ENCODE measurements at places on chromosomes 16 and 17.

GRCh38 chr16:2462031-2462866, 2.3 kb downstream of the TEDC2 start:
- no peak overlapping the region for H3K27ac ChIP-seq
- no peaks in the 10 kb centered on the region for H3K27me3 ChIP-seq
- DNase-seq: no peak
- H3K36me3 ChIP-seq: no peaks in the 10 kb centered on the region
- H3K4me3 ChIP-seq: no peak overlapping the region

DNA sequence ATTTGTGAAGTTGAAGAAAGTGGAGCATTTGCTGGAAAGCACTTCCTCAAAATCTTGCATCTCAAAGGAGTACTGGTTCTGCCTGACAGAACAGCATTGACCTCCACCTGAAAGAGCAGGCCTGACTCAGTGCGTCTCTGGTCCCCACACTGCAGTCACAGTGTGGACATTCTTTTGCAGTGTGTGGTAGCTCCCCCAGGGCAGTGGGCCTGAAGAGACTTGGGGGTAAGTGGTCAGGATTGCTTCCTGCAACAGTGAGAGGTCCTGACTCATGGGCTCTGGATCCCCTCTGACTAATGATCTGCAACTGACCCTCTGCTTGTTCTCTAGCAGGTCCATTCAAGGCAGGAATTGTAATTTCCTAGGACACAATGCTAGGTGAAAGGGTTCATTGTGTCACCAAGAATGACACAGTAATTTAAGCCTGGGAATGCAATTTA, 204.9 kb upstream of the KCNJ16 start:
- H3K27me3 ChIP-seq: no peaks in the 10 kb centered on the region
- H3K4me1 ChIP-seq: no peaks in the 10 kb centered on the region

- no peak overlapping the region for H3K27ac ChIP-seq
- no peak overlapping the region for H3K4me3 ChIP-seq
- no peaks in the 10 kb centered on the region for H3K4me1 ChIP-seq
- no peaks in the 10 kb centered on the region for H3K36me3 ChIP-seq
- H3K27me3 ChIP-seq: no peaks in the 10 kb centered on the region
Measured at GRCh38 chr17:53135969-53136368, 686.8 kb upstream of the KIF2B start.

DNA sequence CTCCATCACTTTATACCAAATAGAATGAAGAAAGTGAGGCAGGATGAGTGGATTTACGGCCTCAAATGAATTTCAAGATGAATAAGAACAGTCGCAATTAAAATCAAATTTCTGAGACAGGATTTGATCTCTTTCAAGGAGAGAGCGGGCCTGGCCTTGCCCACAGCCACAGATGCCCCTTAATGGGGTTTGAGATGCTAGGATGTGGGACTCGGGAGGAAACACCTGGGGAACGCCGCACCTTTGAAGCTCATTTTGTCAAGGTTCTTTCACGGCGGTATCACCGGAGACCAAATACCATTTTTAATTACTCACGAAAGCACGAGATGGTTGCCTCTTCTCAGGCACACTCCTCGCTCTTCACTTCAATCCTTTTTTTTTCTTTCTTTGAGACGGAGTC, 178.1 kb upstream of the SDK2 start:
- no peak for DNase-seq
- H3K4me1 ChIP-seq: peaks cover 36% of the 10 kb centered on the region
- no peak overlapping the region for H3K4me3 ChIP-seq
- H3K36me3 ChIP-seq: no peaks in the 10 kb centered on the region
- no peak overlapping the region for H3K27ac ChIP-seq

DNA sequence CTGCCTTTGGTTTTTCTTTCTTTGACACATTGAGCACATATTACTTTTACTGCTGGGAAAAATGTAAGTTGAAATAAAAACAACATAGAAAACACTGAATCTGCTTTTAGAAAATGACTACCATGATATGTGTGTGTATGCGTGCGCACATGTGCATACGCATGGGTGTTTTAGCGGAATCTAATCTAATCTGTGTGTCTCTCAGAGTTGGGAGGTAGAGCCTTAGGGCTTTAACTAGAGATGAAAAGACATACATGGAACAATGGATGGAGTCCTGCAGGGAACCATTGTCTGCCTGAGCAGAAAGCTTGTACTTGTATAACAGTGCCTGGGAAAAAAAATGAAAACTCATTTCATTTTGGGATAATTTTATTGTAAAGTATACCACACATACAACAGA, 12.4 kb downstream of the SLFN5 start:
- no peak overlapping the region for H3K27ac ChIP-seq
- H3K4me3 ChIP-seq: no peak overlapping the region
- peaks cover 33% of the 10 kb centered on the region for H3K36me3 ChIP-seq
- no peak for DNase-seq
- peaks cover 81% of the 10 kb centered on the region for H3K4me1 ChIP-seq
